ENCODE measurements at places on chromosomes 3 and 15.
A peak's percentile ranks its signal among the peaks of the same experiment; 100 is the strongest.

GRCh38 chr3:152330559-152330958 is 61.8 kb downstream of the MBNL1 start:
- DNase-seq, result no peak

DNA sequence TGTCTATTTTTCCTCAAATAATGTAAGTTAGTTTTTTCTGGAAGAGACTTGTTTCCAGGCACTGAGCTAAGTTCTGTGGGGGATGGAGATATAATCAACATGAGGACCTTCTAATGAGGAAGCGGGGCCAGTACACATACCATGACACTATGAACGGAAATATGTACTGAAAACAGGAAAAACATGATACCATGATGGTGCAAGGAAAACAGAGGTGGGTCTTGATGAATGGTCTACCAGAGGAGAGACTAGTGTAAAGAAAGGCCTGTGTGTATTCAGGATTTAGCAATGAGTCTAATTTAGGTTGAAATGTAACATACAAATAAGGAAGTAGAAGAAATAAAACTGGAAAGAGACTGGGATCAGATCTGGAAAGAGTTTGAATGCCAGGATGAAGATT is 38.9 kb upstream of the TPRG1 start:
- no peak for DNase-seq

DNA sequence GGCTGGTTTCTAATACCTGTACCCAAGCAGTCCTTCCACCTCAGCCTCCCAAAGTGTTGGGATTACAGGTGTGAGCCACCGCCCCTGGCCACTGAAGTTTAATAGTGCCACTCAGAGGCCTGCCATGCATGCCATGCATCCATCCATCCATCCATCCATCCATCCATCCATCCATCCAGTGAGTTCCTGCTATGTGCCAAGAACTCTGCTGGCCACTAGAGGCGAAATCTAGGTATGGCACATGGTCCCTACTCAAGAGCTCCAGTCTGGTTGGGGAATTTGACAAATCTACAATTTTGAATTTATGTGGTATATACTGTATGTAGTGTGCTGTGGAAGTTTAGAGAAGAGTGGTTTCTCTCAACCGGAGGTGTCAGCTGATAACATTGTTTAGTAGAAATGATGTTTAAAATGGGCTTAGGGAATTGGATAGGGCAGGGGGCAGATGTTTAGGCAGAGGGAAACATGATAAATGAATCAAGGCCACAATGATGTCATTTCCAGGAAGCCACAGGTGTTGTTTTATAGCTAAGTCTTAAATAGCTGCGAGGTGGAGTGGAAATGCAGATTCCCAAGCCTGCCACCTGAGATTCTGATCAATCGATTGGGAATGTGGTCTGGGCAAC is 384.4 kb upstream of the C2CD4B start:
- DNase-seq, result no peak

DNA sequence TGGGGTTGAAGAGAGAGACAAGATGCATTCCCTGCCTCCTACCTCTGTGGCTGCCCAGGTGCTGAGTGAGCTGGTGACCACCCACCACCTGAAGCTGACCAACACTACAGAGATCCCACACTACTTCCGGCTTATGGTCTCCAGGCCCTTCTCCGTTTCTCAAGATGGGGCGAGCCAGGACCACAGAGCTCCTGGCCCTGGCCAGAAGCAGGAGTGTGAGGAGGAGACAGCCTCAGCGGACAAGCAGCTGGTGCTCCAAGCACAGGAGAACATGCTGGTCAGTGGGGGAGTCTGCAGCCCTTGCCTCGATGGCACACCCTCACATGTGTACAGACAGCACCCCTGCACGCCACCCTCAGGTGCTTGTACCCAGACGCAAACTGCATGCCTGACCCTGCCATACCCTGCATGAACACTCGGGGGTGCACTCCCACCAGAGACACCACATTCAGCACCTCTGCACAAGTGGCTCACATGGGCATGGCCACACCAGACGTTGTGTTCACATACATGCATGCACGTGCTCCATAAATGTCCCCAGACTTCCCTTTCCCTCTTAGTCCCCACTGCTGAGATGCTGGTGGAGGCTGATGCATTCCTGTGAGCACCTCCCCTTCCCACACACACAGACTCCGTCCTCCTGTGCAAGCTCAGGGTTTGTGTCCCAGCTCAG is 19.0 kb downstream of the ACAA1 start:
- peak; percentile 64 for DNase-seq

GRCh38 chr15:84611631-84612030 is 10.8 kb downstream of the ZSCAN2 start:
- no peak for DNase-seq

DNA sequence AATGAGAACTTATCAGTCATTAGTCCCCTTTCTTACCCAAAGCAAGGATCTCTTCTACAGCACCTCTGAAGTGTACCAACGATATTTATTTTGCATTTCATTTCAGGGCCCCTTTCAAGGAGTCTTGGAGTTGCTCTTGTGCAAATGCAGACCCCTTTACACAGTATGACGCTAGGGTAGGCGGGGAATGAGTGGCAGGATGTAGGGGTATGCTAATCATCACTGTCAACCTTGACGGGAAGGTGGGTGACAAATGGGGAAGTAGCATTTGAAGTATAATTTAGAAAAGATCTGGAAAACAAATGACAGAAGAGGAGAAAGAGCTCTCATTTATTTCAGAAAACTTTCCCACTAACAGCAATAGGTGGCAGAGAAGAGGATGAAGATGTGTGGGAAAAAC is 94.4 kb downstream of the LRRN1 start:
- no peak for DNase-seq

- DNase-seq, result no peak
These were observed 62.8 kb downstream of the OTOL1 start for GRCh38 chr3:161559177-161559998.

DNA sequence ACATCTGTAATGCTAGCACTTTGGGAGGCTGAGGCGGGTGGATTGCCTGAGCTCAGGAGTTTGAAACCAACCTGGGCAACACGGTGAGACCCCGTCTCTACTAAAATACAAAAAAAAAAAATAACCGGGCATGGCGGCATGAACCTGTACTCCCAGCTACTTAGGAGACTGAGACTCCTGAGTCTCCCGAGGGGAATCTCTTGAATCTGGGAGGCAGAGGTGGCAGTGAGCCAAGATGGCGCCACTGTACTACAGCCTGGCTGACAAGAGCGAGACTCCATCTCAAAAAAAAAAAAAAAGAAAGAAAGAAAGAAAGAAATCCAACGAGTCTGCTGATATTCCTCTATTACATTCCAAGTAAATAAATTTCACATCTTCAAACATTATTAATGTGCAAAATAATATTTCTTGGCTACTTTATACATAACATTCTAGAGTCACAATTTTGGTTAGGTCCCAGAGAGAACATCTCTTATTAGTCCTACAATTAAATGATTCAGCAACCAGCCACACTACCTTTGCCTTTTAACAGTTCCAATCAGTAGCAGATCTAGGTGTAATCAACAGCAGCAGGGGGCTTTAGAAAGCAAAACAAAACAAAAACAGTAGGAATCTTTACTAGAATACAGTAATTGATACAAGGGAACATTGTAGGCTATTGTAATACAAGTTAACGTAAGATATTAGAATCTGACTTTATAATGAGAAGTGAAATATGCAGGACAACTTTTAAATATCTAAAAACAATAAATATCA is 195.8 kb downstream of the TBC1D5 start:
- DNase-seq, result no peak

DNA sequence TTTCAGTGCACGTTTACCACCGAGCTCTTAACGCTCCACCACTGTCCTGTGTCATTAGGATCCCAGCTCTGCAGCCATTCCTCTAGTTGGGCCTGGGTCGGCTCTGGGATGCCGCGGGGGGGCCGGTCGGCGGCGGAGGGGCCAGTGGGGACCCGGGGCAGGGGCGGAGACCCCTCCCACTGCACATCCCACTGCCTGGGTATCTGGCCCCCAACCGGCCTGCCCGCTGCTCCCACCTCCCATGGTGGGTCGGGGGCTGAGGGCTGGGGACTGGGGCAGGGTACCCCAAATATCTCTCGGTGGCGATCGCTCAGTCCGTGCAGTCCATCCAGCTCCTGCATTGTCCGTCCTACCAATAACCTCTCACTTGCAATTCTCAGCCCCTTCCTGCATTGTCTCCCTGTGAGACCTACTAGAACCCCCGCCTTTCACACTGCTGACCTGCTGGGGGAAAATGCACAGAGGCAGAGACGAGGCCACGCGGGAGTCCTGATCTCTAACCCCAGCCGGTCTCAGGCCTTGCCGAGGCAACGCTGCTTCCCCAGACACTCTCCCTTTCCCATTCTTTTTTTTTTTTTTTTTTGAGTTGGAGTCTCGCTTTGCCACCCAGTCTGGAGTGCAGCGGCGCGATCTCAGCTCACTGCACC is 24.0 kb upstream of the MUC20 start:
- DNase-seq, result no peak

DNA sequence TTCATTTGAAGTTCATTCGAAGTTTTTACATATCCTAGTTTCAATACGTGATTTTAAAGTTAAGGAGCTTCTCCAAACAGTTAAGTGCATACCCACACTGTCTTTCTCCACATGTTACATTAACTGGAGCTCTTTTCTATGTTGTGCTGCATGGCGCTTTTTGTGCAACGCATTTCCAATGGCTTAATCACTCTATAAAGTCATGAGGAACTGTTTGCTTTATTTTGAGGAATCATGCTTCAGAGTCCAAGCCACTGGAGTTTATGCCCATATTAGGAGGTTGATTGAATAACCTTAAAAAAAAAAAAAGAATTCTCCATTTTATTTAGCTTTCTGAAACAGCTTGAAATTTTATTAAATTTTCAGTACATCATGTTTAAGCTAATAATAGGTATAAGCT is 109.4 kb upstream of the MBNL1 start:
- no peak for DNase-seq

GRCh38 chr15:61032600-61033286 is 196.4 kb downstream of the RORA start:
- DNase-seq, result no peak

Data from stimulated activated CD4-positive, alpha-beta T cell treated with anti-CD3 and anti-CD28 coated beads, Interleukin-4, amount 100 ng/mL, for 4 hours (primary cell).